ENCODE measurements at places on chromosomes 12 and 14.
A peak's percentile ranks its signal among the peaks of the same experiment; 100 is the strongest.

DNA sequence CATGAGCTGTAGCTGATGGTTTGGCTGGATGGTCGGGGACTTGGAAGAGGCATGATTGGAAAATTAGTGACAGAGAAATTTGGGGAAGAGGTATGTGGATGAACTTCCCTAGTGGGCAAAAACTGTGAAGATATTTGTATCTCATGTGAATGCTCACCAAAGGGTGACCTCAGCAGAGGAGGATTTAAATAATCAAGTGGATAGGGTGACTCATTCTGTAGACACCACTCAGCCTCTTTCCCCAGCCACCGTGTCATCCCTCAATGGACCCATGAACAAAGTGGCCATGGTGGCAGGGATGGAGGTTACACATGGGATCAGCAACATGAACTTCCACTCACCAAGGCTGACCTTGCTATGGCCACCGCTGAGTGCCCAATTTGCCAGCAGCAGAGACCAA lies 60.8 kb upstream of the KRAS start:
- DNase-seq = no peak

- DNase-seq = peak; percentile 60
Observed at GRCh38 chr12:120356567-120357030, 12.4 kb downstream of the MSI1 start.

DNA sequence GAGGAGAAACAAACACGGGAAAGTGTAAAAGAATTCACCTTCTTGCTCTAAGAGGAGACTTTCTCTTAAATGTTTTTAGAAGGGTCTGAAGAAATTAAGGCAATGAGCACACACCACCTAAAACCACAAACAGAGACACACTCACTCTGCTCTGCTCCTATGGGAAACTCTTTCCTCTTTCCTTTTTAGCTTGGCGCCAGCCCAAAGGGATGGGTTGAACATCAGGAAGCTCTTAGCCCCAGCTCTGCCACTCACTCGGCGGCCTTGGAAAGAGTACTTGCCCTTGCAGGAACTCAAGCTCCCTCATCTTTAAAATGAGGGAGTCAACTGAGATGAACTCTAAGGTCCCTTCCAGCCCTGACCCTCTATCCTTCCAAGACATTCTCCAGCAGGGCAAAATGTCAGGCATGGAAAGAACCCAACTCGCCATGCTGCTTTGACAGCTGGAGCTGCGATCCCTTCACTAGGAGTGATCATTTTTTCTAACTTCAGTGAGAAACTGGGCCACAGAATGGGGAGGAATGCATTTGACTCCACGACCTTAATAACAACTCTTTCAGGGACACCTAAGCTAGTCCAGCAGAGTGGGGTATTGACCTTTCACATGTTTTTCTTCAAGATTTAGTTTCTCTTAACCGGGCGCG lies 980 bp upstream of the RNASE8 start:
- DNase-seq = no peak

DNA sequence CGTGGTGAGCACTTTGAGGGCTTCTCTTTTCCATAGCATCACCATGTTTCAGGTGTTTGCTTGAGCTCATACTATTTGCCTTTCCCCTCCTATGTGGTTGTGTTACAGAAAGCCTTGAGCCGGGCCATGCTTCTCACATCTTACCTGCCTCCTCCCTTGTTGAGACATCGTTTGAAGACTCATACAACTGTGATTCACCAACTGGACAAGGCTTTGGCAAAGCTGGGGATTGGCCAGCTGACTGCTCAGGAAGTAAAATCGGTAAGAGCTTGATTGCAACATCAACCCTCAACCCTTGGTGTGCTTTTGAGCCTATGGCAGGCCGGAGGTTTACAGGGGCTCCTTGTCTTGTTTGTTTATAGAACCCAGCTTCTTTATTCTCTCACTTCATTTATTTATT lies 8.1 kb downstream of the LETMD1 start:
- DNase-seq = no peak

- DNase-seq = no peak
Observed at GRCh38 chr12:68984796-68985573, 52.0 kb upstream of the CPM start.

DNA sequence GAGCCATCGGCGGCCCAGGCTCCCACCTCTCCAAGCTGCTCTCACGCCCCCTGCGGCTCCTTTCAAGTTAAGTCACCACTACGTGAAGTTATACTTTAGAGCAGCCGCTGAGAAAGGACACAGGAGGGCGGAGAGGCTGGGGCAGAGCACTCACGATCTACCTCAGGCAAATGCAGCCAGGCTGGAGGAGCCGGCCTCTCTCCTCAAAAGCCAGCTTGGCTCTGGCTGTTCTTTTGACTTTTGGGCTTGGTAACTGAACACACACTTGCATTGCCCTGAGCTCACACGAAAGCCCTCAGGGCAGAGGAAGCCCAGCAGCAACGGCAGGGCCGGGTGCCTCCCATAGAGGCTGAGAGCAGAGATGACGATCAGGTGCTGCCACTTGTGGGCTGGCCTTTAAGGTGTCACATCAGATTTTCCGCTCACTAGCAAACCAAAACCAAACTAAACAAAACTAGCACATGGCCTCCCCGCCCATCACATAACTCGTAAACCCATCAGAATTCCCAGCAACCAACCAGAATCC lies 75.2 kb downstream of the PITPNM2 start:
- peak; percentile 81 for DNase-seq

DNA sequence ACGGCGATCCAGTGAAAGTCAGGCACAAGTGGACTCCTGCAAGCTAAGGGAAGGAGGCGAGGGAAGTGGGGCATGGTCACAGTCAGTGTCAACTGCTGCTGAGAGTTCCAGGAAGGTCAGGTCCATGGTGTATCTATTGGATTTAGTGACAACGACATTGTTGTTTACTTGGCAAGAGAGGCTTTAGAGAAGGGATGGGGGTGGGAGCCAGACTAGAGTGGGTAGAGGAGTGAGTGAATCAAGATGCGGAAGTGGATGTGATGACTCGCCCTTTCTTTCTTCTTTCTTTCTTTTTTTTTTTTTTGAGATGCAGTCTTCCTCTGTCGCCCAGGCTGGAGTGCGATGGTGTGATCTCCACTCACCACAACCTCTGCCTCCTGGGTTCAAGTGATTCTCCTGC lies 12.5 kb downstream of the P2RX7 start:
- DNase-seq = no peak

GRCh38 chr12:94247246-94247645 lies 98.9 kb downstream of the PLXNC1 start:
- no peak for DNase-seq

GRCh38 chr12:24915501-24915900 lies 33.4 kb downstream of the BCAT1 start:
- DNase-seq = no peak

DNA sequence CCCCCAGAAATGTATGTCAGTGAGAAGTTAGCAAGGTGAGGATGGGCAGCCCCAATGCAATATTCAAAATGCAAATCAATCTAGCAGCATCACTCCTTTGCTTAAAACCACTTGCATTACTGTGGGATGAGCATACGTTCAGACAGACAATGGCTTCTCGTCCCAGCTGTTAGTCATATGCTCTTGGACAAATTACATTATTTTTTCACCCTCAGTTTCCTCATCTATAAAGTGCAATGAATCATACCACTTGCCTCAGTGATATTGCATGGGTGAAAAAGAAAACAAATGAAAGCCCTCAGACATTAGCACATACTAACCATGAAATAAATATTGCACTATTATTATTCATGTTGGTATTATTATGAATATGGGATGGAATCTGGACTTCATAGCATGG lies 132.3 kb downstream of the C12orf75 start:
- DNase-seq = no peak

DNA sequence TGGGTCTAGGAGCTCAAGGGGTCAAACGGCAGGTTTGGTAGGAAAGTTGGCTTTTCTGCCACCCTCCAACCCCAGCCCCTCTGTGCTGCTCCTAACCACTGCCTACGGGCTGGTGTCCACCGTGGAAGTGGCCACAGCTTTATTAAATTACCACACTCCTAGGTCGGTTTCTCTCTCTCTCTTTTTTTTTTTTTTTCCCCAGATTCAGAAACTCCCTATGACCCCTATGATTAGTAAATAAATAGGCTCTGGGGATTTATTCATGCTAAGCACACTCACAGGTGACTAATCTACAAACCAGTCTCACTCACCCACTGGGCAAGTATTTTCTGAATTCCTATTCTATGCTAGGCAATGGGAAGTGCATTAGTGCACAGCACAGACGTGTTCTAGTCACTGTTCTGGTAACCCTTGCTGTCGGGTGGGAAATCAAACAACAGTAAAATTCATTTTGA lies 8.7 kb upstream of the DDX47 start:
- no peak for DNase-seq

- no peak for DNase-seq
Observed at GRCh38 chr12:131102991-131103668, 149.4 kb downstream of the ADGRD1 start.

GRCh38 chr14:79708426-79709388 lies 502.6 kb downstream of the DIO2 start:
- DNase-seq = no peak

DNA sequence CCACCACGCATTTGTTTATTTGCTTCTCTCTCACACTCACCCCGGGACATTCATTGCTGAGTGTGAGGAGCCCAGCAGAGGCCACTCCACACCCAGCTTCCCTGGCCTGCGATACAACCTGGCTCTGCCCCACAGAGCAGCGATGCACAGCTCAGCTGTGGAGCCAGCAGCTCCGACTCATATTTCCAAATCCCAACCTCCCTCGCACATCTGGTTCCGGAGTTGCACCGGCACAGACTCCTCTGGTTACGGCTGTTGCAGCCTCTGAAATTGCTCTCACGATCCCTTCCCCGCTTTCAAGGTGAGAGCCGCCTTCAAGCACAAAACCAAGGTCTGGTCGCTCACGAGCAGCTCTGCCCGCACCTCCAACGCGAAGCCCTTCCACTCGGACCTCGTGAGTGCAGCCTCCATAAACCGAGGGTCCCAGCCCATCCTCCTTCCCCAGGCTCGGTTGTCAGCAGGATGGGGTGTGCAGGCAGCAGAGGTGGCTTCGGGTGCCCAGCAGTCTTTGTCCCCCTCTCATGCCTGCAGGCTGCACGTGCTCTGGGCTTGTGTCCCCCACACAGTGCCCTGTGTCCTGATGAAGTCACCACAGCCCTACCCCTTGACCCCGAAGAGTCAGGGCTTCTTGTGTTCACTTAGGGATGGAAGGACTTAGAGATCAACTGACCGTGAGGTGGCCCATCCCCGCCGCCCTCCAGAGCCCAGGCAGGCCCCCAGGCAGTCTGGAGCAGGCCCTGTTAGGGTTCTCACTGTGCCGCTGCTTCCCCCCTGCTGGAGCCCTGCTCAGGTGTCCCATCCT lies 184.3 kb downstream of the ADGRD1 start:
- DNase-seq = no peak

GRCh38 chr14:68569970-68570409 lies 222.9 kb downstream of the ZFP36L1 start:
- no peak for DNase-seq

DNA sequence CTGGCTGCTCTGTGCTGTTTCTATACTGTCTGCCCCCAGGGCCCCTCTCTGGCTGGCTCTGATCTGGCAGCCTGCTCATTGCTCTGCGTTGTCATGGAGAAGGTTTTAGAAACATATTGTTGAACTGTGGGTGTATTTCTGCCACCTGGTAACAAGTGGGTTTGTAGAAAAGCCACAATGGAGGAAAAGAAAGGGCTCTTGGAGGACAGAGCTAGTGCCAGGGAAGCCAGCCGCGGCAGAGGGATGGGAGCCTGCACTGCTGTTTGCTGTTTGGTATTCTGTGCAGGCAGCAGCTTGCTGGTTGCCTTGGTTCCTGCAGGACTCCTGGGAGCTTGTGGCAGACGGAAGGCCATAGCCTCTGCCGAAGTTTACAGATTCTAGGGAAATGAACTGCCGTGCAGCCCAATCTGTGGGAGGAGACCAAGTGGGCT lies 15.1 kb downstream of the CCDC177 start:
- DNase-seq = no peak

DNA sequence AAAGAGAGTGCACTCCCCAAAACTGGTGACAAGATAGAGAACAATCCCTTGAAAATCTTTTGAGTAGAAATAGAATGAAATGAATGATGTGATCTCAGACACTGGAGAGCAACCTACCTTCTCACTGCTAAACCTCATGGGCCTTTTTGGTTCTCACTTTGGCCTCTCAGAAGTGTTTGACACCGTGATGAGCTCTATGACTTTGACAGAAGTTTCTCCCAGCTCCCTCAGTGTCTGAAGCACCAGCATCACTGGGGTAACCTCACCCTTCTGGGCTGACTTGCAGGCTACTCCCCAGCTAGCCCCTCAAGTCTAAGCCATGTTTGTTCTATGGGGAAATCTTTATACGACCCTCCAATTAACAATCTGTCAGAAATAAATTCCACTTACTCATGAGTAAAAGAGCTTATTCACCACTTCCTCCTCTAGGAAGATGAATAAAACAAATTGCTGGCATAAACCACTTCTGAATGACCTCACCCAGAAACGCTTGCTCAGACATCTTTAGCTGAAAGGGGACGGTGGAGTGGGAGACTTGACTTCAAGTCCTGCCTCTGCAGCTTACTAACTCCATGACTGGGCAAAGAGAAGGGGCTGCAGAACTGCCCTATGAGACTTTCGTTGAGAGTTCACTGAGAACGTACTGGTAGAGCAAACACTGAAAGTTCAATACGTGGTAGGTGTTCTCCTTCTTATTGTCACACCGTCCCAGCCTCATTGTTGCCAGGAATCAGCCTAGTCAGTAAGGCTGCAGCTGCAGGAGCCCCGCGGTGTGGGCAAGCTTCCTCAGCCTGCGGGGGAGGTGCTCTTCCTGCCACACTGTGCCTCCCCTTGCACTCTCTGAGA lies 46.5 kb downstream of the ST8SIA1 start:
- DNase-seq = no peak

DNA sequence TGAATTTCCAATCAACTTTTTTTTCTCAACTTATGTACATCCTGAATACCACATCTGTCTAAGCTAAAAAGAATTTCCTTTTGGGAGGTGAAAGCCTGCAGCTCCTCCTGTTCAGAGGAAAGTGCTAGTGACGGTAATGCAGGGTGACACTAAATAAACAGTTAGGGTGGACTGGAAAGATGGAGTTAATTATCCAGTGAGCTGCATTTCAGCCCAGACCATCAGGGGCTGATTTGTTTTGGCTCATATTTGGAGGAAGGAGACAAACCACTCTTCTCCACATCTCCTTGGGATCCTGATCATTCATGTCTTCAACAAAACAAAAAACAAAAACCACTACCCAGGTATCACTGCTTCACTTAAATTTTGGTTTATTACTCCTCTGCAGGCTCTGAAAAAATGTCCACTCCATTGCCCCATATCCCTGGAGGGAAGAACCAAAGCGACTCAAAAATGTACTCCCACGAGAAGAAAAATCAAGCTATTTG lies 5.1 kb upstream of the SIX1 start:
- no peak for DNase-seq

GRCh38 chr12:12721176-12721751 lies 4.1 kb downstream of the CDKN1B start:
- no peak for DNase-seq

- no peak for DNase-seq
Observed at GRCh38 chr12:11227373-11227772, 40.6 kb upstream of the TAS2R42 start.

DNA sequence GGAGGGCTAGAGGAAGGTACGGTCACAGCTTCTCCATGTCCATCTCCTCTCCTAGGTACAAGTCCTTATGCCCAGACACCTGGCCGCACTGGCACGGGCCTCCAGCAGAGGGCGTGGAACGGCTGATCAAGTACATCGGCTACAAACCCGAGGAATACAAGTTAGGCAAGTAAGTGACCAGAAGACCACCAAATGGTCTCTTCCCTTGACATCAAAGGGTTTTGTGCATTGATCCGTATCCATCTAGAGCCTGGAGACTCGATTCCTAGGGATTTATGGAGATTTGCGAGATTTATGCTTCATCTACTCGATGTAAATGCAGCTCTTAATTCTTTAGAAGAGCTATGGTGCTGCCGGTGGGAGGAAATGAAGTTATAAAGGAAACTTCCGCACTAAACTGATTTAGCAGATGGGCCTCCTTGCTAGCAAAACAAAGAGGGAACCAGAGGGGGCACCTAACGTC lies 44.2 kb downstream of the KCTD10 start:
- DNase-seq = peak; percentile 75
